Posterior vena cava (tissue), 2 donors: ENCODE measurements at places on chromosomes 4 and X. TPM values are rescaled to one million over a fixed set of nuclear protein-coding genes. Genes with fewer than 3 reads are reported as not detected.

DNA sequence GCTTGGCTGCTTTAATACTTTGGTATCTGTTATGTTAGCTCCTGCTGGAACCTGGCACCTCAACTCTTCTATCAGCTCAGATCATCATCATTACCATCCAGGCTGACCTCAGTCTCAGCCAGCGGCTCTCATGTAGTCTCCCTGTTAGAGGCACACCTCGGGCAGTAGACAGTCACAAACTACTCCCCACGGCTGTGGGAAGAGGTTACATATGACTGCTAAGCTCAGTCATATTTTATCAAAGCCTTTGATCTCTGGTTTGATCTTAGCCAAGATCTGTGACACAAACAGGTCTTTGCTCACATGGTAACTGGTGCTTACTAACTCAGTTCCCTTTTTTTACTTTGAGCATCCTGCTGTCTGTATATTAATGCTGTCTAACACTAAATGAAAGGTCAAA is 384.9 kb downstream of the CENPC start:
- DNase-seq: no peak

Gene NDST4
- not detected for total RNA-seq

- no peak for DNase-seq
Measured at GRCh38 chr4:7040765-7041164, 2.4 kb upstream of the TADA2B start.

DNA sequence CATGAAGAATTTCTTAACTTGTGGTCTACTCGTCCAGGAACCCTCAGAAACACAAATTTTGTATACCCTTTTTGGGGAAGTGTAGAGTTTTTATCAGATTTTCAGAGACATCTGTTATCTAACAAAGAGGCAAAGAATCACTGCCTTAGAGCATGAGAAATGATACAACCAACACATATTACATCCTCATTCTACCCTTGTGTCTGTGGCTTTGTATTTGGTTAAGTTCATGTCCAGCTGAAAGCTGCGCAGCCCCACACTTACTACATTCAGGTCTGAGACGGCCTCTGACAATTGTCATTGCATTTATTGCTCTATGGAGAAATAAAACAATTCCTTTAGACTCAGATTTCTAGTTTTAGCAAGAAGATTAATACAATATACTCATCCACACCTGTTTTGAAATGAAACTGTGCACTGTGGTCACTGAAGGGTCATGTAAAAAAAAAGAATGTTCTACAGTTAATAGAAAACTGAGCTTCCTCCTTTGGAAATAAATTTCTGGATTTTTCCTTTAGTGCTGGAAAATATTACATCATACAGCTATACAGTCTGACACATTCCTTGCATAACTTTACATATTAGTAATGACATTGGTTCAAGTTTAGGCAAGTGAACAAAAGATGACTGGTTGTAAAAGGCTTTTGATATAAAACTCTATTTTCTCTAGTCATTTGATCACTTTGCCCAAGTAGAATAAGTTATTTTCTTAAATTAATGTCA is 39.8 kb downstream of the GLRB start:
- DNase-seq: no peak

Gene ETDA
- total RNA-seq: not detected

Gene DIPK2B
- total RNA-seq: 27.6 TPM

- no peak for DNase-seq
Measured at GRCh38 chrX:156000361-156000926, 2.9 kb downstream of the IL9R start.

DNA sequence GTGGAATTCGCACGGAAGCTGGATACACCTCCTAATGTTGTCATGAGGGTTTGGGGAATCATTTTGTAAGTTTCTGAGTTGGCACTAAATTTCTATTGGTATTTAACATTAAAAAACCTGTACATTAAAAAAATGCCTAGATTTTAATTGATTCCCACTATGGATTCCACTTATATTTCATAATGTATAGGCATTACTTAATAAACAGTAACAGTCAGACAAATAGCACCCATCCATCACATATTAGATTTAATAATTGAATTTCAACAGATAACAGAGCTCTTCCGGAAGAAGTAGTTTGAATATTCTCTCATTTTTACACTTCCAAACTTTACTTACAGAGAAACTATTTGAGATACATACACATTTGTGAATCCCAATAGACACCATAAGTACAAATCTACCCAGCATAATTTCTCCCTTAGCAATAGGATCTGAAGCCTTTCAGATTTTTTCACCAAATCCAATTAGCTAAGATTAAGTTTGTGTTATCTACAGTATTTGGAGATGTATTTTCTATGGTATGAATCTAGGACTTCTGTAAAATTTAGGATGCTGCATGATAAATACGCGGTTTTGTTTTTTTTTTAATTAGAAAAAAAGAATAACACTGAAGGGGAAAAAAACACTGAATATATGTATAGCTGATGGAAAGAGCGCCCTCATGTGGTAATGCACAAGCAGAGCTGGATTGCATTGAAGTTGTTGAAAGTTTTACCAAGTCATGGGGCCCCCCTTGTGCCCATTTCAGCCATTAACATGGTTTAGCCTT is 12.2 kb upstream of the ODAM start:
- DNase-seq: no peak

Gene TMEM156
- total RNA-seq: 0.65 TPM

GRCh38 chr4:121514443-121514842 is 133.6 kb upstream of the QRFPR start:
- DNase-seq: peak; percentile 51

Gene PABPC5
- 3.5 TPM for total RNA-seq

GRCh38 chr4:70583952-70584834 is 7.9 kb upstream of the AMBN start:
- DNase-seq: no peak

DNA sequence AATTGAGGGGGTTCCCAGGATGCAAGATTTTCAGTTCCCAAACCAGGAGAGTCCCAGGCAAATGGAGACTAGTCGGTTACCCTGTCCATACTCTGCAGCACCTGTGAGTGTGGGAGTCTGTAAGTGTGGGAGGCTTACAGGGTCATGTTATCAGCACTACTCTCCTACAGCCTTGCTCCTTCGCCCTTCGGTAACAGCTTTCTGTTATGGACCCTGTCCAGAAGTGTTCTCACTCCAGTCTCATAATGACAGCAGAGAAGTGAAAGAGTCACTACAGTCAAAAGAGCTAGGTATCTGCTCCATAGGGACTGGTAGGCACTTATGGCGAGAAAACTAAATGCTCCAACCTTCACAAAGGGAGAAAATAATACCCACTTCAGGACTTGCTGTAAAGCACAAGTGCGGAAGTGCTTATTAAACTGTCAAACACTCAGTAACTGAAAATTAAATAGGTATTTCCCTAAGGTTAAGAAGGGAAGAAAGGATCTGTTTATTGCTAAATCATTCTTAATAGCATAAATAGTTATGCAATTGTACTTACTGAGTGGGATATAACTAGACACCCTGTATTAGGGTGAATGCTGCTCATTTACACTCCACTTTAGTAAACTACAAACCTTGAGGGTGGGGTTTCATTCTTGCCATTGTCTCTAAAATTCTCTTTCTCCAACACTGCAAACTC is 2.7 kb upstream of the ADH7 start:
- no peak for DNase-seq

- no peak for DNase-seq
Measured at GRCh38 chr4:11165052-11165451, 263.6 kb downstream of the HS3ST1 start.

Gene NFXL1
- 9.9 TPM for total RNA-seq

Gene C4orf36
- 0.57 TPM for total RNA-seq

- no peak for DNase-seq
Measured at GRCh38 chr4:38109370-38109769, 149.2 kb downstream of the PTTG2 start.

Gene SH3BP2
- 52.4 TPM for total RNA-seq

- no peak for DNase-seq
Measured at GRCh38 chr4:177532358-177532757, 90.1 kb upstream of the AGA start.

Gene TMEM47
- total RNA-seq: 305 TPM

DNA sequence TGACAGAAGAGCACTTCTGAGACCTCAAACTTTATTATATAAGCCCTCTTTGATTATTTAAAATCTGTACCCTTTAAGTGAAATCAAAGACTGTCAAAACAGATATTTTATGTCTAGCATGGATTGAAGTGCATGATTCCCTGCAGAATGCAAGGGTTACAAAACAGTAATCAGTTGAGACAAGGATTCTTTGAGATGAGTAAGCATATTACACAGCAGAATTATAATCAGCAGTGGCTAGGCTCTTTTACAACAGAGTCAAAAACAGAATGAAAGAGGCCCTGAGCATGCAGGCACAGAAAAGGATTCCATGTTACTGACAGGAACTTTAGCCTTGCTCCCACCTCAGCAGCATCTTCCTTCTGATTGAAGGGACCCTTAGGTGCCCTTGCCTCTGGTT is 487.9 kb upstream of the GALNT7 start:
- DNase-seq: no peak

DNA sequence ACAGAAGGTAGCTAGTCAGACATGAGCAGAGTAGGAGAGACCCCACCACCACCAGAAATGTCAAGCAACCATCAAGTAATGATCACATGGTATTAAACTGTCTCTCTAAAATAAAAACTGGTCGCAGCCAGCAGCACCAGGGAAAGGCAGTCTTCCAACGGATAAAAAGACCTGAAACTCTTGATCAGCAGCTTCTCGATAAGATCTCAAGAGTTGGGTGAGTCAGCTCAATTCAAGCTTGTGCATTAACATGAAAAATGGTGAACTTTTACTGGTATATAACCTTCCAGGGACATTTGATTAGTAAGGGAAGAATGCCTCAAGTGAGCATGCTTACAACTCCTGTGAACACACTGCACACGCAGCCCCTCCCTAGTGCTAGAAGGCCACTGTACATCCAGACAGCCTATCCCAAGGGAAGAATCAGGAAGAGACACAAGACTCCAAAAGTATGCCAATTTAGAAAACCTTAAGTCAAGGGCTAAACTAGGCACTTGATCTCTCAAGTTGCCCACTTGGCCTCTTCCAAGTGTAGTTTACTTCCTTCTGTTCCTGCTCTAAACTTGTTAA is 270.0 kb upstream of the GNPDA2 start:
- DNase-seq: no peak

DNA sequence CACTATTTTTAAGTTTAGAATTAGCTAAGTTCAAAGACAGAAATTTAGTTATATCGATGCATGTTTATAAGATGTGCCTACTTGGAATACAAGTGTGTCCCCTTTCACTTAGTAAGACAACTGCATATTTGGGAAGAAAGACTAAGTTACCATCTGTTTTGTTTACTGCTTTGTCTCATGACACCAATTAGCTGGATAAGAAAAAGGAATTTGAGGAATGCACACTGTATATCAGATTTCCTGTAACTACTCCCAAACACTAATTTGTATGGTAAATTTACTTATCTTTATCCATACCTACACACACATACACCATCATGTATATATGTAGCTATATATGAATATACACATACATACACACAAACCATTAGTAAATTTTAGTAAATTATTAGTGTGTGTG is 1442.8 kb upstream of the IGFBP7 start:
- no peak for DNase-seq

Gene NXF3
- 1.2 TPM for total RNA-seq

GRCh38 chr4:71300964-71301363 is 37.9 kb upstream of the SLC4A4 start:
- DNase-seq: no peak

GRCh38 chr4:57102050-57102624 is 8.0 kb downstream of the IGFBP7 start:
- no peak for DNase-seq

GRCh38 chr4:110005461-110006056 is 92.9 kb downstream of the EGF start:
- DNase-seq: no peak

Gene IL1RAPL1
- total RNA-seq: not detected

Gene HMGB3
- 3.8 TPM for total RNA-seq

- peak; percentile 85 for DNase-seq
Measured at GRCh38 chr4:11427121-11427996, 1.3 kb downstream of the HS3ST1 start.

DNA sequence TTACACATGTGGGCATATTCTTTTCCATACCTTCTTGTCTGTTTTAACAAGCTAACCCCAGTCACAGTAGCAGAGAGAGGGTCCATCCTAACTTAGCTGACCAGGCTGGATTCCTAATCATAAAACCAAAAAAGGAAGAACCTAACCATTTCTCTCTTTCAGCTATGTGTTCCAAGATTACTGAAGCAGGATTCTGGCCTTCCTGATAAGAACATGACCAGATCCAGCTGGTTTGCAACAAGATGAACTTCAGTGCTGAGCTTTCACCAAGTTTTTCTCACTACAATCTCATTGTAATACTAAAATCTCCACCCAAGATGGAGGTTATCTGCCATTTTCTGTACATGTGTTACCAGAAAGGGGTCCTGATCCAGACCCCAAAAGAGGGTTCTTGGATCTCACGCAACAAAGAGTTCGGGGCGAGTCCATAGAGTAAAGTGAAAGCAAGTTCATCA is 20.4 kb upstream of the UBA6 start:
- DNase-seq: no peak

GRCh38 chr4:74395633-74396032 is 30.7 kb downstream of the EREG start:
- DNase-seq: no peak

DNA sequence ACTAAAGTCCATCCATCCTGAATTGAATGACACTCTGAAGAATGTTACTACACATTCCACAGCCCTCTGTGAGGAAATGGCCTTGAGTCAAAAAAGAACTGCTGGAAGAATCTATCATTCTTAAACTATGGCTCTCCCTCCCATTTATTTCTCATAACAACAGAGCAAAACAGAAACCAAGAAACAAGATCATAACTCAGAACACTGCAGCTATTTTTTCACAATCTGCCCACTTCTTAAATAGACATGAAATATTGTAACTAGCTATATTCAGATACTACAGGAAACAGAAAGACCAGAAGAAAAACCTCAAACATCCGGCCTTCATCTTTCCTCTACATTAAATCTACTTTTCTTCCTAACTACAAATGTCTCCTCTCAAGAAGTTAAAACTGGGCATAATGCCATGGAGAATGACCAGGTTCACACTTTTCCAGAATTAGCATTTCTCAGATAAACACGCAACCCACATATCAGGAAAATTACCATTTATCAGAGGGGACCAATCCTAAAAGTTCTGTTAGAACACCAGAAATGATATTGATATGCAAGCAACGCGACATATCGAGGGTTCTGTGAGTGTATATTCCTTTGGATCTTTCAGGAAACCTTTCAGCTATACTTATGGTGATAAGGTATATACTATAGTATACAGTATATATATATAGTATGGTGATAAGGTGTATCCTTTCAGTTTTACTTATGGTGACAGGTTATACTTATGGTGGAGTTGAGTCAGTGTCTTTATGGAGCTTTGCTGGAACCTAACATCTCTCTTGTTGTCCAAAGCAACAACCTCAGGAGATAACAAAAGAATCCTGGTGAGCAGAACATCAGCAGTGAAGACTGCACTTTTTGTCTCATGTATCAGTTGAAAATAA is 60.4 kb upstream of the IRF2 start:
- DNase-seq: no peak

GRCh38 chr4:74330295-74330750 is 22.1 kb downstream of the EPGN start:
- no peak for DNase-seq

GRCh38 chrX:30918480-30918879 is 29.4 kb upstream of the TAB3 start:
- no peak for DNase-seq
